ENCODE measurements at places on chromosomes 7 and 10.
A peak's percentile ranks its signal among the peaks of the same experiment; 100 is the strongest.

DNA sequence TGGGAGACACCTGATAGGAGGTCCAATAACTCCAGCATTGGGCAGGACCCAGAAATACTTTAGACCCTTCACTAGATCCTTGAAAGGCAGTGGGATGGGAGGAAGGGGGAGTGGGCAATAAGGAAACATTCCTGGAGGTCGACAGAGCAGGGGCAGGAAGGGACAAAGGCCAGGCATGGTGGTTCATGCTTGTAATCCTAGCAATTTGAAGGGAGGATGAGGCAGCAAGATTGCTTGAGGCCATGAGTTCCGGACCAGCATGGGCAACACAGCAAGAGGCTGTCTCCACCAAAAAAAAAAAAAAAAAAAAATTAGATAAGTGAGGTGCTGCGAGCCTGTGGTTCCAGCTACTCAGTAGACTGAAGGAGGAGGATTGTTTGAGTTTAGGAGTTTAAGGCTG, 134.9 kb downstream of the JCAD start:
- no peak for DNase-seq

- DNase-seq: peak; percentile 48
Measured at GRCh38 chr7:28688651-28689050, 269.5 kb downstream of the TRIL start.

- DNase-seq: no peak
Measured at GRCh38 chr7:136105191-136105590, 128.0 kb upstream of the MTPN start.

DNA sequence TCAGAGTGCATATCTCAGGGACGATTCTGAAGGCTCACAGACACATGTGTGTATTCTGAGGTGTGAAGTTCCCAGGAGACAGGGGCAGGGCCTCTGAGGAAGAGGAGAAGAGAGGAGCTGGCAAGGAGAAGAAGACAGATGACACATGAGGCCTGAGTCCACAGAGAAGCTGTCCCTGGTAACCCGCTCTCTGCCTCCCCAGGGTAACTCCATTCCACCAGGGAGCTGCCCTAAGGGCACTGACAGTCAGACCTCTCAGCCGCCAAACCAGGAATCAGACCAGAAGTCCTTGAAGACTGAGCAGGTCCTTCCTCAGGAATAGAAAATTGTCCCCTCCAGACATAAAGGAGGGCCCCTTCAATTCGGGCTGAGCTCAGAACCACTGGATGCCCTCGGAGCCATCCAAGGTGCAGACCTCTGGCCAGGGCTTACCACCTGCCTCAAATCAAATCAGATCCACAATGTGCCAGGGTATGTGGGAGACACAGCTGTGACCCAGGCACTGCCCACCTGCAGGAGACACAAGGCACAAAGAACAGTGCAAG, 57.4 kb downstream of the TLL2 start:
- DNase-seq: no peak

- DNase-seq: peak; percentile 92
Measured at GRCh38 chr10:126062131-126063032, 166.0 kb downstream of the FANK1 start.

- DNase-seq: peak; percentile 78
Measured at GRCh38 chr10:58952162-58952601, 224.3 kb upstream of the PHYHIPL start.

DNA sequence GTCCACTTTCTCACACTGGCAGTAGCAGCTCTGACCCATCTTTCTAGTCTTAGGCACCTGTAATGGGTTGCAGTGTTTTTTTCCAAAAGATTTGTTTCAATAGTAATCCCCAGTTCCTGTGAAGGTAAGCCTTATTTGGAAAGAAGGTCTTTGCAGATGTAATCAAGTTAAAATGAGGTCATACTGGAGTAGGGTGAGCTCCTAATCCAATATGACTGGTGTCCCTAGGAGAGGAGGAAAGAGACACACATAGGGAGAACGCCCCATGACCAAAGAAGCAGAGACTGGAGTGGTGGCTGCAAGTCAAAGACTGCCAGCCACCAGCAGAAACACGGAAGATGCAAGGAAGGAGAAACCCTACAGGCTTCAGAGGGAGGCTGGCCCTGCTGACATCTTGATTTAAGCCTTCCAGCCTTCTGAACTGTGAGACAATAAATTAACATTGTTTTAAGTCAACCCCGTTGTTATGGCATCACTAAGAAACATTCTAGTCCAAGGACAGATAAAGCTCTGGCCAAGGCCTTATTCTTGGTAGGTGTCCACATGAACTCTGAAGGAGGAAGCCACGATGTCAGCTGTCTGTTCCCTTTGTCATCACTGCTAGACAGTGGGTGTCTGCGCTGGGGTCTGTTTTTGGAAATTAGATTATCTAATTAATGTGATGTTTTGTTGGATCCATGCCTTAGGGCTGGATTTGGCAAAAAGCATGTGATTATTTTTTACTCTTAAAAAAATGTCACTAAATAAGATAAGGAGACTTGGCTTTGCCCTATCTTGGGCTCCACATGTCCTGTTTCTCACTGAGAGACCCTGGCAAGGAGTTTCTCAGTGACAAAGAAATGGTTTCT, 214.9 kb downstream of the KCNMA1 start:
- no peak for DNase-seq

GRCh38 chr10:88908194-88908593, 28.1 kb downstream of the STAMBPL1 start:
- DNase-seq: no peak

GRCh38 chr10:4498711-4499251, 327.2 kb upstream of the AKR1E2 start:
- peak; percentile 93 for DNase-seq

- DNase-seq: no peak
Measured at GRCh38 chr10:22959292-22959691, 31.4 kb downstream of the ARMC3 start.

DNA sequence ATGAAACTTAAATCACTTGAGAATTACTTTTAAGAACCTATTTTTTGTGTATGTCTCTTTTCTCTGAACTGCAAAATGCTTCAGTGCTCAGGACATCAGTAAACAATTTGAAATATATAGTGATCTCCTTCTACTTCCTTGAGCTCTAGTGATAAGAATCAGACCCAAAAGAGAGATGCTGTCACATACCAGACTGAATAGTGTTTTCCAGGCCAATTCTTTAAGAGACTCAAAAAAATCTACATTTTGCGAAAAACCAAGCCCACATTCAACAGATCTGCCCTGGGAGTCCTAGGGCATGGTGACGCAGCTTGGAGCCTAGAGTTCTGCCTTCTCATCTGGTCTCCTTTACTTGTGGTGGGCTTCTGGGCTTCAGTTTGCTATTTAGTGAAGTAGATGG, 72.1 kb upstream of the SLC13A1 start:
- no peak for DNase-seq

- peak; percentile 31 for DNase-seq
Measured at GRCh38 chr7:130491841-130492522, at the start of gene MEST. MEST (plus strand) TSS chr7:130492085; CDS start chr7:130492314, 229 bp downstream.

GRCh38 chr7:11313801-11314200, 340.1 kb downstream of the PHF14 start:
- no peak for DNase-seq

GRCh38 chr7:15033039-15033438, 130.5 kb upstream of the DGKB start:
- no peak for DNase-seq

GRCh38 chr10:84540022-84540616, 211.7 kb downstream of the CCSER2 start:
- no peak for DNase-seq

DNA sequence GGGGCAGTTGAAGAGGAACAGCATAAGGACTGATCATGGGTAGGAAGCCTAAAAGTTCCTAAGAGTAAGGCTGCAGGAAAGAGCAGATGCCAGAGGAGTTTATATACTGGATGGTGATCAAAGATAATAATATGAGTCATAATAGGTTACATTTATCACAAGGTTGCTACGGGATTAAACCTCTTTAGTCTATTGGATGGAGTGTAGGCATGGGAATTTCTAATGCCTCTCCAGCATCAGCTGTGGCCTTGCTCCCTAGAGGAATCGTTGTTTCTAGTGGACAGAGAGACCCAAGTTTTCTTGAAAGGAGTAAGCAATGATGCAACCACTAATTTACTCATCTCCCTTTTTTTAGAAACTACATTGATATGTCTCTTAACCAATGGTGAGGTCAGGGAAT, 213.4 kb downstream of the GPR37 start:
- DNase-seq: no peak

DNA sequence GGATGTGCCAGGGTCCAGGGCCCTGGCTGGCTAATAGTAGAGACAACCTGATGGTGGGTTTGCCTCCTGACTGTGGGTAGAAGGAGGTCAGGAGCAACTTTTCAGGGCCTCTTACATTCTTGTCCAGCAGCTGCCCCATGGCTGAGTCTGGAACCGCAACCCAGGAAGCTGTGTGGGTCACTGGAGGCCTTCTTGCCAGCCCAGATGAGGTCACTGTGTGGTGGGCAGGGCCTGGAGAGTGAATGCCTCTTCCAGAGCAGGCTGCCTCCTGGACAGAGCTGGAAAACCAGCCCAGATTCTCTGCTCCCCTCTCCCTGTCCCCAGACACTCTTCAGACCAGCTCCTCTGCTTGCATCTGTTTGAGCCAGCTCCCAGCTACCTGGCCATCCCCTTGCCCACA, 43.5 kb upstream of the LEP start:
- DNase-seq: no peak

DNA sequence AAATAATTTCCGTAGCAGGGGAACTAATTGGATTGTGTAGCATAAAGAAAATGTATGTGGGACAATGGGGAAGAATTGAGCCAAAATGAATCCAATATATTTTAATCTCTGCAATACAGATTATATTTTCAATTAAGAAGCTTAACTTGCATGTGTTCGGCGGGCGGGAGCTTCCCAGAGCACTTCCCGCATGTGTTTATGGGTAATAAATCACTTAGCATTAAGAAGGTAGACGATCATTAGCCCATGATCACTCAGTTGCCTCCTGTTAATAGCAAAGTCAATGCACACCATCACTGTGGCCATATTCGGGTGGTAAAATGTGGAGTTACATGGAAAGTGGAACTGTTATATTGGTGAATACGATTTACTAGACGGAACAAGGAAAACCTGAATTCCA, 122.9 kb upstream of the INSYN2A start:
- DNase-seq: no peak

- no peak for DNase-seq
Measured at GRCh38 chr7:116407165-116407564, 92.4 kb upstream of the CAV2 start.
